ENCODE measurements at places on chromosomes 3 and 15.

GRCh38 chr3:11596387-11596786 lies 47.3 kb downstream of the VGLL4 start:
- no peak for DNase-seq

DNA sequence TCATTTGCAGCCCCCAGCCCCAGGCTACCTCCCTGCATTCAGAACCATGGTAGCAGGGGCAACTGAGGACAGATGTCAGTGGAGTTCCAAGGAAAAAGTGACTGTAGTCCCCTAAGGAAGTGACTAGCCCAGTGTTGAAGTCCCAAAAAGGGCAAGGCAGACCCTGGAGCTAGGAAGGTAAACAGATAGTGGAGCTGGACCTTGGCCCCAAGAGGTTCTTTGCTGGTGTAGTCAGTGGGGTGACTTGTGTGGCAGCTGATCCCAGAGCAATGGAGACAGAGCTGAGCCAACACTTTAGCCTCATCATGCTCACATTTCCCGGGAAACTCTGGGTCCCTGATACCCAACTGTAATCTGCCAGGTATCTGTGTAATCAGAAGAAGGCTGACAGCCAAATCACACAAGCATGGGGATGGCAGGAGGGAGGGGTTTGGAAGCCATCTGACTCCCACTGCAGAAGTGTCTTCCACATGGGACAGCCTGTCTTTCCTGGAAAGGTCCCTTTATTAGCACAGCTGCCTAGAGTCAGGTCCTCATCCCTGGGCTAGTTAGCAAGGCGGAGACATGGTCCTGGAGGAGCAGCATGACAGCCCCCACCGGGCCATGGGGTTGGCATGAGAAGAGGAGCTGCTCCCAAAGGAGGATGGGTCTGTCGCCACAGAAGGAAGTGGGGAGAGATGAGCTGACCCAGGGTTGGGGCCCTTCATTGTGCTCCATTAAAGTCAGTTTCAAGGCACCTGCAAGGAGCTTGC lies 39.8 kb downstream of the PXYLP1 start:
- no peak for DNase-seq

DNA sequence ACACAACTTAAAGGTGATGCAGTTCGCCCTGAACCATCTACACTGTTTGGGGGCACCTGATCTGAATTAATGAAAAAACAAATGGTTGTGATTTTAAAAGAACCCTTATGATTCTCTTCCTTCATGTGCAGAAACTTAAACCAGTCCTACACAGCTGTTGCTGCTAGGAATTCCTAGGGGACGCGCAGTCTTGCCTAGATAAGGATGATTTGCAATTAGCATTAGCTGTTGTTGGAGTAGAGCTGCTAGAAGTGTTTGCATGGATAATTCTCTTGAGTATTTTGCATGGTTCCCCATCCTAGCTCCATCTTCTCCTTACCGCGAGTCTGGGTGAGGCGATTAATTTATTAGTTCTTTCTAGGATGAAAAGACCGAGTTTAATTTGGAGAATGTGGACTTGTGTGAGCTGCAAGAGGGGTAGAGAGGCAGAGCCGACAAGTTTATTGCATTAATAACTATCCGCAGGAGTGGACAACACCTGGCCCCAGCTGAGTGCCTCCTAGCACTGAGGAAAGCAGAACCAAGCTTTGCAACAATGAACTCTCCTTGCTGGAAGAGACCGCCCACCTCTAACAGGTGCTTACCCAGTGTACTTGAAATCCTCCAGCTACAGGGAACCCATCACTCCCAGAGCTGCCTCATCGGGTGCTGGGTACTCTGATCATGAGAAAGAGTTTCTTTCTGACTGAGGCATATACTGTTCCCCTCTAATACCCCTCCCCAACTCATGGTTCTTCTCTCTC lies 75.0 kb upstream of the WNT7A start:
- no peak for DNase-seq

GRCh38 chr15:80162059-80162554 lies 9.3 kb downstream of the FAH start:
- no peak for DNase-seq

DNA sequence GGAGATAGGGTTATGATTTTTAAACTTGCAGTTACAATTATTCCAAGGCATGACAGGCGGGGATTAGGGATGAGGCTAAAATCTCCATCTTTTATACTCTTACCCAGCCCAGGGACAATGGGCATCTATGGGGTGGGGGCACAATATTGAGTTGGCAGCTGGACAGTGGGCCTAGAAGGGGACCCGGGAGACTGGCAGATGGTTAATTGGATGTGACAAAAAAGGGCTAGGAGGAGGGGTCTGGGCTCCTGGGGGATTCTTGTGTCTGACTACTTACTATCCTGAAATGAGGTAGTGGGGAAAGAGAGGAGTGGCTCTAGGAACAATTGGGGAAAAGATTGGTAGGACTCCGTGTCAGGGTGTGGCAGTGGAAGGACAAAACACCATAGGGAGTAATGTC lies 53.0 kb upstream of the ROPN1 start:
- DNase-seq = no peak

- DNase-seq = peak; percentile 12
These were observed 25.8 kb upstream of the ANXA2 start for GRCh38 chr15:60423537-60423936.

DNA sequence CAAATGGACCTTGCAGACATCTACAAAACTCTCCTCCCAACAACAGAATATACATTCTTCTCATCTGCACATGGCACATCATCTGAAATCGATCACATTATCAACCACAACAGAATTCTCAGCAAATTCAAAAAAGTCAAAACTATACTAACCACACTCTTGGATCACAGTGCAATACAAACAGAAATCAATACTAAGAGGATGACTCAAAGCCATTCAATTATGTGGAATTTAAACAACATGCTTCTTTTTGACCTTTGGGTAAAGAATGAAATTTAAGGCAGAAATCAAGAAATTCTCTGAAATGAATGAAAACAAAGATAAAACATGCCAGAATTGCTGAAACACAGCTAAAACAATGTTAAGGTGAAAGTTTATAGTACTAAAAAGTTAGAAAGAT lies 358.1 kb downstream of the NSUN3 start:
- no peak for DNase-seq

DNA sequence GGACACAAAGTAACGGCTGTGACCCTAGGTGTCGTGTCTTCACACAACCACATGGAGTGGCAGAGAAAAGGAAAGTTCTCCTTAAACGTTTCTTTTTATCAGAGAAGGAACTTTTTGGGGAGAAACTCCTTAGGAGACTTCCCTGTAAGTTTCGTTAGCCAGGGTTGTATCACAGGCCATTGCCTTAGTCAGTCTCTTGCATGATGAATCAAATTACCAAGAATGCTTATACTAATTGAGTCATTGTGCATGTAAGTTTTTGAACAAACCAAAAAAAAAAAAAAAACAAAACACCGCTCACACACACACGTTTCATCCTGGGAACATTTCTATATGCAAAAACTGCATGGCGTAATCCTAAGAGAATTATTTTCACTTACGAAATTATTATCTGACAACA lies 150.4 kb upstream of the SATB1 start:
- DNase-seq = no peak

GRCh38 chr15:65963911-65964482 lies 94.7 kb downstream of the RAB11A start:
- no peak for DNase-seq

GRCh38 chr15:29480949-29481348 lies 211.3 kb upstream of the NSMCE3 start:
- DNase-seq = no peak

DNA sequence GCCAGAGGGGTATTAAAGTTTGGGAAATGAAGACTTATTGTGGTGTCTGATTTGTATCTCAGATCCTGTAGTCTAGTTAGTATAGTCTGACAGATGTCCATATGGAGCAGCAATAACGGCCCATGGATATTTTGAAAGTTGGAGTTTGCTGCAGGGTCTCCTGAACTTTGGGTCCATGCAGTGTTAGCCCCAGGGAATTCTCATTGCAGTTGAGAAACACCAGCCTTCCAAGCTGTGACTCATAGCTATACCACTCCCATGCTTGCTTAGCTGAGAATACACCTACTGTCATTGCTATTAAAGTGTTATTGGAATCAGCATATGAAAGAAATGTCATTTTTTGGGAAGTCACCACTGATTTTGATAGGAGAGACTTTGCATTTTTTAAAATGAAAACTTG lies 29.2 kb downstream of the TMOD2 start:
- DNase-seq = no peak

DNA sequence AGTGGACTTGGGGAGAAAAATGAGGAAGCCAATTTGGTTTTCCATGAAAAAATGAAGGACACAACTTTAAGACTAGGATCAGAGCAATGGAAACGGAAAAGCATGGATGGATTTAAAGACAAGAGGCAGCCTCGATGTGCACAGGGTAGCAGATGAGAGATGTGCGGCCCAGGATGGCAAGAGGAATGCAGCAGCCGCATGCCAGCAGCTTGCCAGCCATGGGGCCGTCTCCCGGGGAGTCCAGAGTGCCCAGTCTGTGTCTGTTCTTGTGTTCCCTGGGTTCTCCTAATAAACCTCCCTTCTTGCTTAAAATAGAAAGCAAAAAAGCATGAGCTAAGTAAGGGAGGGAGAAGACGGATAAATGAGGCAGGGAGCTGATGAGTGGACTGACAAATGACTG lies 68.0 kb upstream of the IQSEC1 start:
- no peak for DNase-seq

DNA sequence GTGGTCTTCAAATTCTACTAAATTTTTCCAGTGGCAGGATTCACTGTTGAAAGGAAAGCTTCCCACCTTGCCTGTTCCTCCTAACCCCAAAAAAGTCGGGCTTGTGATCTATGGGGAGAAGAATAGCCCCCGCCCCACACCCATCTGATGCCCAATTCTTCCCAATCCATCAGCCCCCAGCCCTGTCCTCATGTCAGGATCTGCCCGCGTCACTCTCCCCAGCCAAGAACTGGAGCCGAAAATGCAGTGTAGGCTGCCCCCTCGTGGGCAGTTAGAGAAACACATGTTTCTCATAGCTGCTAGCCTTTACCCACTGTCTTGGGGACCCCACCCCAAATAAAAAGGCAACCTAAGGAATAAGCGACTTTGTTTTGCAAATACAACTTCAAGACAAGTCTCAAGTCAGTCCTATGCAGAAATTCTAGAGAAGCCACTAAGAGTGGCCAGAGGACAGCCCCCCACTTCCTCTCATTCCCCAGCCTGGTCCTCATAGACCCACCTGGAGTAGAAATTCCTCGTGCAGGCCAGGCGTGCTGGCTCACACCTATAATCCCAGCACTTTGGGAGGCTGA lies 13.0 kb upstream of the CSK start:
- DNase-seq = peak; percentile 71

GRCh38 chr3:11808231-11808630 lies 38.5 kb downstream of the TAMM41 start:
- DNase-seq = peak; percentile 6

- DNase-seq = no peak
These were observed 3.1 kb upstream of the DYNLT2B start for GRCh38 chr3:196321162-196321561.

GRCh38 chr3:160774172-160774571 lies 18.1 kb downstream of the PPM1L start:
- no peak for DNase-seq

DNA sequence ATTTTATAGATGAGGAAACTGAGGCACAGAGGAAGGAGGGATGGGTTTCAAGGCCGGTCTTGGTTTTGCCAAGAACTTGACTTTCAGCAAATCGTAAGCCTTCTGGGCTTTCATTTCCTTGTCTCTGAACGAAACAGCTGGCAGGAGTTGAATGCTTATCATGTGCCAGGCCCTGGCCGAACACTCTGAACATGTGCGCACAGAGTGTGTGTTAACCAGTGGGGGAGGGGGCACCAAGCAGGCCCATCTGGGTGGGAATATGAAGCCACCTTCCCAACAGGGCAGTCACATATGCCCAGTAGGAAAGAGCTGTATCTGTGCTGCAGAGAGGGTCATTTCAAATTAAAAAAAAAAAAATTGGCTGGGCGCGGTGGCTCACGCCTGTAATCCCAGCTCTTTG lies 29.3 kb downstream of the ZNF710 start:
- no peak for DNase-seq

GRCh38 chr15:48060396-48060795 lies 60.4 kb upstream of the SLC24A5 start:
- no peak for DNase-seq

Data from activated CD4-positive, alpha-beta T cell treated with anti-CD3 and anti-CD28 coated beads, Interleukin-2, amount 50 U/mL, for 16 hours (primary cell).